ENCODE measurements at places on chromosomes 7 and 10.

DNA sequence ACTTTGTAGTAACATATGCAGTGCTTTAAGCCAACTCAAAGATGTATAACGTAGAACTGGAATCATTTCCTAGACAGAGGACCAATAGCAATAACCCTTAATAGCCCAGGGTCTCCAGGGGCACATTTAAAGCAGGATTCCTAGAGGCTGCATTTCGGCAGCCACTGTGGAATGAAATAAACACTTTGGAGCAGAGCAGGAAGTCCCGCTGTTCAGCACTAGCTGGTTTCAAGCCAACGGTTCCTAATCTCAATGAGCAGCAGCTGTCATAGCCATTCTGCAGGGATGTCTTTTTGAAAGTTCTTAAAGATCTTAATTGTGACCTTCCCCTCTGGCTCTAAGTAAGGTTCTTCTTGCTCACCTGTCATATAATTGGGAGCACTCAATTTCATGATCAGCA lies 18.4 kb upstream of the MACROH2A2 start:
- DNase-seq: no peak

- no peak for DNase-seq
These were observed 23.7 kb upstream of the FOXL3 start for GRCh38 chr7:265998-266850.

DNA sequence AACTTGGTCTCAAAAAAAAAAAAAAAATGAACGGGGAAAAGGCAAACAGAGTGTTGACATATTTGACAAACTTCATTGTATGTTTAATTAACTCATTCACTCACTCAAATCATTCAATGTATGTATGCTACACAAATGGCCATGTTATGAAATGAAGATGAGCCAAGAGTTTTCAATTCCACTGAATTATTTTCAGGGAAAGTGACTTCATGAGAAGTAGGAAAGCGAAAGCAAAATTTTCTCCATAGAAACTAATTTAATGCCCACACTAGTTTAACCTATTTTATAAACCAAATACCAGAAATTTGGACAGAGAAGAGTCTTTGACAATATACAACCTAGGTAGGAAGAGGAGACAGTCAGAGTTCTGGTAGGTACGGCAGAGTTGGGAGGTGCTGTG lies 119.5 kb downstream of the HIPK2 start:
- no peak for DNase-seq

GRCh38 chr7:33503014-33503413 lies 373.6 kb downstream of the BBS9 start:
- no peak for DNase-seq

DNA sequence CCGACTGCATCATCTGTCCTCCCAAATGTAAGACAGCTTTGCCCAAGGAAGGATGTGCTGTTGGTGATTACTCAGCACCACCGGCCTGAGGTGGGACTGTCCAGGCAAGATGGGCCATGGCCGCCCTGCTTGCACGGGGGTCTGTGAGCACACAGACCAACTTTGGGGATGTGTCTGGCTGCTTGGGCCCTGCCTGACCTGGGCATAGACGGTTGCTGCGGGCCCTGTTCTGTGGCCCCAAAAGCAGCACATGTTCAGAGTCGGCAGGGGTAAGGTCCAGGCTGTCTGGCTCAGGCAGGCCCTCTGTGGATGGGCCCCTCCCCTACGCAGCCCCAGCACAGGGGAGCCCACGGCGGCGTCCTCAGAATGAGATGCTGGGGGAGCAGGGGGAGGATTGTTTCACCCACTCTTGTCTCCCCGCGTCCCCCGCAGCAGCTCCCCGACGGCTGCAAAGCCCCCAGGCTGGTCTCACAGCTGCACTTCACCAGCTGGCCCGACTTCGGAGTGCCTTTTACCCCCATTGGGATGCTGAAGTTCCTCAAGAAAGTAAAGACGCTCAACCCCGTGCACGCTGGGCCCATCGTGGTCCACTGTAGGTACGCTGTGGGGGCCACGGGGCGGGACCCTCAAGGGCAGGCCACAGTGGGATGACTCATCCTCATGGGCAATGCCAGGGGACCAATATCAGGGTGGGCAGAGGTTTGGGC lies 58.4 kb downstream of the MKI67 start:
- no peak for DNase-seq

- DNase-seq: no peak
These were observed 161.3 kb downstream of the EGFR start for GRCh38 chr7:55179931-55180682.
